ENCODE measurements at places on chromosomes 13 and 19.

- no peak for DNase-seq
Observed at GRCh38 chr19:40284501-40285352, at the start of gene AKT2. AKT2 (minus strand) TSS chr19:40285345; CDS start chr19:40265267, 20,078 bp downstream.

GRCh38 chr13:29849071-29849631, 1.3 kb downstream of the UBL3 start:
- DNase-seq = peak; percentile 51

DNA sequence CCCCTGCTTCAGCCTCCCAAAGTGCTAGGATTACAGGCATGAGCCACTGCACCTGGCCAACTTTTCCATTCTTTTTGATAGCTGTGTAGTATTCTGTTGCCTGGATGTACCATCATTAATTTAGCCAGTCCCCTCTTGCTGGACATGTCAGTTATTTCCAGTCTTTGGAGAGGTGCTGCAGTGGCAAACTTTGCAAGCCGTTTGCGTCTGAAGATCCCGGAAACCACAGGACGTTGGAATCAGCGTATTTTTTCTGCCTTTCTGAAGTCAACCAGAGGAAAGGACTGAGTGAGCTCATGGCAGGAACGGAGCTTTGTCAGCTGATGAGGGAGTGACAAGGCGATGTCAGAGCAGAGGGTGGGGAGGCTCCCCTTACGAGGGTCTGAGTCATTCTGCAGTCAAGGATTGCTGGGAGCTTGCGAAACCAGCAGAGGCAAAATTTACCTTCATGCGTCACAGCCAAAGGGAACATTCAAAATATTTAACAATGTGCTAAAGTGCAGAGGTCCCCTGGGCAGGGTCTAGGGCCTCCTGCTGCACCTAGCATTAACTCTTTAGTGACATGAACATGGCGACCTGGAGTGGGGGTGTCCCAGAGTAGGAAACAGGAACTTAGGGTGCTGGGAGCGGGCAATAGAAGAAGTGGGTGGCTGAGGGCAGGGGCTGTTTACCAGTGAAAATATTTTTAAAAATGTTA, 5.6 kb downstream of the C5AR1 start:
- DNase-seq = peak; percentile 98

GRCh38 chr13:95530178-95530577, 22.3 kb upstream of the CLDN10 start:
- DNase-seq = peak; percentile 99

- DNase-seq = no peak
Observed at GRCh38 chr13:108425056-108425455, 155.5 kb downstream of the TNFSF13B start.

DNA sequence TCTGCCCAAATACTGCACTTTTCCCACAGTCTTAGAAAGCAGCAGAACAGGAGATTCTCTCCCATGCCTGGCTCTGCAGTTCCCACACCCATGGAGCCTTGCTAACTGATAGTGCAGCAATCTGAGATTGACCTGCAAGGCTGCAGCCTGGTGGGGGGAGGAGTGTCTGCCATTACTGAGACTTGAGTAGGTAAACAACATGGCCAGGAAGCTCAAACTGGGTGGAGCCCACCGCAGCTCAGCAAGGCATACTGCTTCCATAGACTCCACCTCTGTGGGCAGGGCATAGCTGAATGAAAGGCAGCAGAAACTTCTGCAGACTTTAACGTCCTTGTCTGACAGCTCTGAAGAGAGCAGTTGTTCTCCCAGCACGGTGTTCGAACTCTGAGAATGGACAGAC, 358.5 kb upstream of the PCDH9 start:
- no peak for DNase-seq

DNA sequence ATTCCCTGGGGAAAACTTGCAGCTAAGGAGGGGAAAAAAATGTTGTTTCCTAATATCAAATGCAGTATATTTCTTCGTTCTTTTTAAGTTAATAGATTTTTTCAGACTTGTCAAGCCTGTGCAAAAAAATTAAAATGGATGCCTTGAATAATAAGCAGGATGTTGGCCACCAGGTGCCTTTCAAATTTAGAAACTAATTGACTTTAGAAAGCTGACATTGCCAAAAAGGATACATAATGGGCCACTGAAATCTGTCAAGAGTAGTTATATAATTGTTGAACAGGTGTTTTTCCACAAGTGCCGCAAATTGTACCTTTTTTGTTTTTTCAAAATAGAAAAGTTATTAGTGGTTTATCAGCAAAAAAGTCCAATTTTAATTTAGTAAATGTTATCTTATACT, 33.6 kb downstream of the TNFSF11 start:
- DNase-seq = no peak

DNA sequence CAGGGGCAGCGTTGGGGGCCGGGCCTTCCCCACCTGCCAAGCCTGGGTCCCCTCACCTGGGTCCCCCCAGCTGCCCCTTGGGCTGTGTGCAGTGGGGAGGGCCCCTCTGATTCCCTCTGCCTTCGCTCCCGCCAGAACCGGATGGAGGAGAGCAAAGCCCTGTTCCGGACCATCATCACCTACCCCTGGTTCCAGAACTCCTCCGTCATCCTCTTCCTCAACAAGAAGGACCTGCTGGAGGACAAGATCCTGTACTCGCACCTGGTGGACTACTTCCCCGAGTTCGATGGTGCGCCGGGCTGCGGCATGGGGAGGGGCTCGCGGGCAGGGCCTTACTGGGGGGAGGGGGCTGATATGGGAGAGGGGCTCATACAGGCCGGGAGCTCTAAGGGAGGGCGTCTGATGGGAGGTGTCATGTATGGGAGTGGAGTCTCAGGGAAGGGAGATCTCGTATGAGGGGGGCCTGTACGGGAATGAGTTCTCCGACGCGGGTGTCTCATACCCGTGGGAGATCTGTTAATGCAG, 16.7 kb upstream of the GNA15 start:
- no peak for DNase-seq

DNA sequence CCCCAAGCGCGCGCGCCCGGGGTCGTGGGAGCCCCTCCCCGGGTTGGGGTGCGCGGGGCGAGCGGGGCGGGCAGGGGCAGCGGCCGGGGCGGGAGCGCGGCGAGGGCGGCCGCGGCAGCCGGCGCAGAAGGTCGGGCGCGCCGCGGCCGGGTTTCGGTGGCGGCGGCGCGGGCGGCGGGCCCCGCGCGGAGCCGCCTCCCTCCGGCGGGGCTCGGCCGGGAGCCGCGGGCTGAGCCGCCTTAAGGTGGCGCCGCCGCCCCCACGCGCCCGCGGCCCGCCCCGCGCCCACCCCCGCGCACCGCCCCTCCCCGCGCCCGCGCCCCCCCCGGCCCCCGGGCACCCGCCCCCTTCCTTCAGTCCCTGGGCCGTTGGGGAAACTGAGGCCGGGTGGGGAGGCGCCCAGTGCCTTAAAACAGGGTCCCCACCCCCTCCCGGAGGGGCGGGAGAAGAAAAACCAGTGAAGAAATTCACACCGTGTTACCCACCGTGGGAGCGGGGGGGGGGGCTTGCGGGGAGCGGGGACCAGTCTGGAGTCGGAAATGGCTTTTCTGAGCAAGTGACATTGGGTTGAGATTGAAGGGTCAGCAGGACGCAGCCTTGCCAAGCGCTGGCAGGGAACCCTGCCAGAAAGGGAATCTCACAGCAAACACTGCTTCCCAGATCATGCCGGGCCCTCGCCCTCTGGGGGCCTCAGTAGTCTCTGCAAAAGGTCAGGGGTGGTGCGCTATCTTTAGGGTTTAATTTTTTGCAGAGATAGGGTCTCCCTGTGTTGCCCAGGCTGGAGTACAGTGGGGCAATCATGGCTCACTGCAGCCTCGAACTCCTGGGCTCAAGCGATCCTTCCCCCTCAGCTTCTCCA, at the start of gene TLE2:
Gene TLE2 (minus strand): TSS at position 216 of the 859 bp plus-strand sequence. CDS start 376 bp downstream, outside the sequence.
- no peak for DNase-seq
